ENCODE measurements at places on chromosomes 13 and 19. TPM values are rescaled to one million over a fixed set of nuclear protein-coding genes. Genes with fewer than 3 reads are reported as not detected.

- no peak for DNase-seq
These were observed 3.2 kb downstream of the CCDC122 start for GRCh38 chr13:43876366-43876765.

DNA sequence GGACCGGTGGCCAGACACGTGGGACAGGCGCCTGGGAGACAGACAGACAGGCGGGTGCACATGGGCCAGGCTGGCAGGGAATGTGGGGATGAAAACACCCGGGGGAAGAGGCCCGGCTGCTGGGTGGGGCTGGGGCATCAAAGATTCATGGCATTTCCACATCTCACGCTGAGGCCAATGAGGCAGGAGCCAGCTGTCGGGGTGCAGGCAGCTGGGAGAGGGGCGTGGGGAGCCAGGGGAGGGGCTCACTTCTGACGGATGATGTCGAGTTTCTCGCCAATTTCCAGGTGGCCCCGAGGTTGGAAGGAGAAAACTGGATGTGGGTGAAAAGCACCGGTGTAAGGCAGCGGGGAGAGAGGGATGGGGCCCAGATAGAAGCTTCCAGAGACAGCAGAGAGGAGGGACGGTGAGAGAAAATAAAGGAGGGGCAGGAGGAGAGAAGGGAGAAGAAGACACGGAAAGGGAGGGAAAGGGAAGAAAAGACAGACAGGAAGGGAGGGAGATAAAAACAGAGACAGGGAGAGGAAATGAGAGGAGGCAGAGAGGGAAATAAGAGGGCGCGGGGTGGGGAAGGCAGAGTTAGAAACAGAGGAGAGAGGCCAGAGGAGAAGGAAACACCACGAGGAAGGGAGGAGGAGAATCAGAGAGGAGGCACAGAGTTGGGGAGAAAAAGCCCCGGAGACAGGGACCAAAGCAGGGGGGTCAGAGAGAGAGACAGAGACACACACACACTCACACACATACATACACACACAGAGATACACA lies 8.0 kb upstream of the CCER2 start:
- DNase-seq = no peak

DNA sequence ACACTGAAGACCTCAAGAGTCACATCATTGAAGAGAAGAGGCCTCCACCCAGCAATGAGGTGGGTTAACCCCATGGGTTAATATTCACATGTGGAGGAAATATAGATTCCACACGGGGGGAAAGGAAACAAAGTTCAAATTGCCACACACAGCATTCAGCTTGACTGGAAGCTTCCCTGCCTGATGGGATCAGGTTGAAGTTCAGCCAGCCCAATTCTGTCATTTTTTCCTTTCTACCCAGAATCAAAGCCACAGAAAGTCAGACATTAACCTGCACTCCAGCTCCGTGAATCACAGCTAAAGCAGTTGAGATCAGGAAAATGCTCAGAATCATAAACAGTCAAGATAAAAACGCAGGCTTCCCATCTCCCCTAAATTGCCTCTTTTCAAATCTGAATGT lies 208.7 kb upstream of the OBI1 start:
- no peak for DNase-seq

DNA sequence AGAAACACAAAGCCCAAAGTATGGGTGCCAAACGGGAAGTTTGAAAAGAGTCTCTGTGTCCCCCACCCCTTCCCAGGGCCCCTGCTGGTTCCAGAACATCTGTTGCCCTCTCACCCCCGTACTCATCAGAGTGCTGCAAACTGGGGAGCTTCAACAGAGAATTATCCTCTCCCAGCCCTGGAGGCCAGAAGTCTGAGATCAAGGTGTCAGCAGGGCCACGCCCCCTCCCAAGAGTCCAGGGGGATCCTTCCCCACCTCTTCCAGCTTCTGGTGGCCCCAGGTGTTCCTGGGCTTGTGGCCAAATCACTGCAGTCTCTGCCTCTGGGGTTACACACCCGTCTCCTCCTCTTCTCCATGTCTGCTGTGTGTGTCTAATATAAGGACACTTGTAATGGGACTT lies 183.4 kb downstream of the PTPRS start:
- no peak for DNase-seq

DNA sequence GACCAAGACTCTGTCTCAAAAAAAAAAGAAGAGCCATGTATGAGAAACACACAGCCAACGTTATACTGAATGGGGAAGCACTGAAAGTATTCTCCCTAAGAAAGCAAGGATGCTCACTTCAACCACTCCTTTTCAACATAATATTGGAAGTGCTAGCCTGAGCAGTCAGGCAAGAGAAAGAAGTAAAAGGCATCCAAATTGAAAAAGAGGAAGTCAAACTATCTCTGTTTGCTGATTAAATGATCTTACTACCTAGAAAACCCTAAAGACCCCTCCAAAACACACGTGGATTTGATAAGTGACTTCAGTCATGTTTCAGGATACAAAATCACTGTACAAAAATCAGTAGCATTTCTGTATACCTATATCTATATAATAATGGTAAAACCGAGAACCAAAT lies 16.2 kb downstream of the WBP4 start:
- no peak for DNase-seq

DNA sequence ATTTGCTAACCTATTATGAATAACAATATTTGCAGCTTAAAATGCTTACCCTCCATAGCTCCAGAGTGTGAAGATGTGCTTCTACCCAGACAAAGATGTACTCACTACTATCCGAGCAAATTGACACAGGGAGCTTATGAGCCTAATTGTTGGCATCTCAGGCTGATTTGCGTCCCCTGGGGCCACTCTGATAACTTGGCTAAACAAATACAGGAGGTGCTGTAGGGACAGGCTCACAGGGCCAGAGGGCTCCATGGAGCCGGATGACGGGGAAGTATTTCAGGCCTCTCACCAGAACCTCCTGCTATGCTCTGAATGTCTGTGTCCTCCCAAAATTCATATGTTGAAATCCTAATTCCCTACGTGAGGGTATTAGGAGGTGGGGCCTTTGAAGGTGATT lies 26.7 kb upstream of the C19orf12 start:
- DNase-seq = no peak

The TRAPPC5 gene
- total RNA-seq = 77.0 TPM

All from cardiac septum (tissue), 1 donor.